Femur (tissue), 1 donor: ENCODE measurements at places on chromosomes 5 and 9.
A peak's percentile ranks its signal among the peaks of the same experiment; 100 is the strongest.

GRCh38 chr9:71911908-71912335 is 483 bp downstream of the C9orf85 start:
- no peak for DNase-seq

DNA sequence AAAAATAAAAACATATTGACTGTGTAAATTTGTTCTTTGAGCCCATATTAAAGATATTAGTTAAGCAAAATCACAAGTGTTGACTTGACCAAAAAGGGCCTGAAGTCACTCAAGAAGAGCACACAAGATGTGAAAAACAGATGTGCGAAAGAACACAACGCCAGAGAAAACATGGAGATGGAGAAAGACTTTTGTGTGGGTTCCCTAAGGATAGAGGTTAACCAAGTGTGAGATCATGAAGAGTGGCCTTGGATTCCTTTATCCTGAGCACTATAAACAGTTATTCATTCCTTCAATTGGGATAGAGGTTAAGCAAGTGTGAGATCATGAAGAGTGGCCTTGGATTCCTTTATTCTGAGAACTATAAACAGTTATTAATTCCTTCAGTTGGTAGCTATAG is 361.8 kb downstream of the CDH18 start:
- no peak for DNase-seq

- no peak for DNase-seq
Measured at GRCh38 chr9:104319198-104319597, 184.9 kb upstream of the OR13F1 start.

DNA sequence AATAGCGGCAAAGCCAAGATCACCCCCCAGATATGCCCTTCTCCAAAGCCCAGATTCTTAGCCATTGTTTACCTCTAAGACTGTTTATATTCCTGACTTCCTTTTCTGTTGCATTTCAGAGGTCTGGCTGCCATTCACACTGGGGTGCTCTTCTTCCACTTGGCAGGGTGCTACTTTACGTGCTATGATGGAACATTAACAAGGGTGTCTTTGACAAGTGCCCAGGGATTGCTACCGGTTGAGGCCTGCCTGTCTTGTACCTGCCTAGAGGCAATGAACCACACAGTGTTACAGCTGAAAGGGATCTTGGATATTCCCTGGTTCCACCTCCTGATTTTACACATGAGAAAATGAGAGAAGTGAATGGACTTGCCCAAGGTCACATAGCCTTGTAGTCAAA is 352.1 kb upstream of the KIF2A start:
- no peak for DNase-seq

DNA sequence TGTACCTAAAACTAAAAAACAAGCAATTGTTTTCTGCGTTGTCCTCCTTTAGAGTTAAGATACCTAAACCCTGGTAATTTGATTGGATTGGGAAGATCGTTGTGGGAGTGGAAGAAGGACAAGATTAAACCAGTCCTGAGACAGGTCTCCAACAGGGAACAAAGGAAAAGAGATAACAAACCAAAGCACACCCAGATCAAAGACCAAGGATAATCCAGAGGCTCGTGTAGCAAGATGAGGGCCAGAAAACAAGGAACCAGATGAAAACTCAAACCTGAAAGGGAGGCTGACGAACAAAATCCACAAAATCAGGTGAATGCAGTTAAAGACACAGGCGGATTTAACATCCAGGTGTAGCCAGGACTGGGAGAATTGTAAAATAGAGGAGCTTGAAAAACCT is 618.1 kb downstream of the SLCO4C1 start:
- DNase-seq: no peak

GRCh38 chr9:117782931-117783788 is 79.0 kb downstream of the TLR4 start:
- DNase-seq: peak; percentile 84

GRCh38 chr5:168106008-168106761 is 185.3 kb upstream of the WWC1 start:
- no peak for DNase-seq

DNA sequence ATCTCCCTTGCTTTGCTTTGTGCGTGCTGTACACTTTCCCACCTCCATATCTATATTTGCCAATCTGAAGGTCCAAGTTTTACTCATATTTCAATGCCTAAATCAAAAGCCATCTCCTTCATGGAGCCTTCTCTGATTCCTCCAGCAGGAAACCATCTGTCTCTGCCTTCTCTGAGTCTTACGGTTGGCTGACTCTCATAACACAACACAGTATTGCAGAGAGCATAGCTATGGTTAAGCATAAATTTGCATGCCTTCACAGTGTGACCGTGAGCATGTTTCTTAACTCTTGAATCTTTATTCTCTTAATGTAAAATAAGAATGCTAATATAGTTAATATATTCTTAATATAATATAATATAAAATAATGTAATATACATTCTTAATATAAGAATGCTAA is 136.8 kb upstream of the PPP2R2B start:
- DNase-seq: no peak

GRCh38 chr9:129458663-129459546 is 162.0 kb downstream of the C9orf50 start:
- peak; percentile 83 for DNase-seq

- DNase-seq: no peak
Measured at GRCh38 chr5:6868171-6868570, 154.9 kb downstream of the TENT4A start.

DNA sequence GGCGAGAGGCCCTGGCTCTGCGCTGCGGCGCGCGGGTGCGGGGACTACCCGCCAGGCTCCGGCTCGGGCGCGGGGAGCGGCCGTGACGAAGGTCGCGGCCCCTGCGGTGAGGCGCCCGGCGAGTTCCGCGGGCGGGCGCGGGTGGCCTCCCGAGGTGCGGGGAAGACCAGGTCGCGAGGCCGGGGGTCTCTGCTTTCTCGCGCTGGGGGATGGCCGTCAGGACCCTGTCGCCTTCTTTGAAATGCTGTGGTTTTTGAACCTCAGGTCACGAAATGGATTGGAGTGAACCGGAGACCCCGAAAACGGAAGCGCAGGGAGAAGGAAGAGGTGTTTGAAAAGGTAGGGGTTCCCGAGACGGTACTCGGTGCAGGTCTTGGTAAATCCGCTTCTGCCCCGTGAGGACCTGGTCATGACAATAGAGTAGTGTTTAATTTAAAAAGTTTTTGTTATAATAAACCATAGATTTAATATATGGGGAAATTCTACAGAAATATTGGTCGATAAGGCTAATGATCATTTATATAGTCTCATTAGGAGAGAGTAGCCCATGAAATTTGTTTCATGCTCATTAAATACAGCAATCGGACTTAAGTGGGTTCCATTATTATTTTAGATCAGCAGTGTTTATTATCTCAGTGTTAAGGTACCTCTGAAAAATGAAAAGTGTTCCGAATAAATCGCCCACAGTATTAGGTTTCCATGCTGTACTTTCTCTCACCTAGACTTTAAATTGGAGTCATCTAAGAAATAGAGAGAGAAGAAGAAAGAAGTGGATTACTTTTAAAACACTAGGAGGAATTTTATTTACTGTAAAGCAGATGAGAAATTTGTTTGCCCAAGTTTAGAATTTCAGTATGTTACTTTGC is 279.0 kb downstream of the AOPEP start:
- DNase-seq: no peak

DNA sequence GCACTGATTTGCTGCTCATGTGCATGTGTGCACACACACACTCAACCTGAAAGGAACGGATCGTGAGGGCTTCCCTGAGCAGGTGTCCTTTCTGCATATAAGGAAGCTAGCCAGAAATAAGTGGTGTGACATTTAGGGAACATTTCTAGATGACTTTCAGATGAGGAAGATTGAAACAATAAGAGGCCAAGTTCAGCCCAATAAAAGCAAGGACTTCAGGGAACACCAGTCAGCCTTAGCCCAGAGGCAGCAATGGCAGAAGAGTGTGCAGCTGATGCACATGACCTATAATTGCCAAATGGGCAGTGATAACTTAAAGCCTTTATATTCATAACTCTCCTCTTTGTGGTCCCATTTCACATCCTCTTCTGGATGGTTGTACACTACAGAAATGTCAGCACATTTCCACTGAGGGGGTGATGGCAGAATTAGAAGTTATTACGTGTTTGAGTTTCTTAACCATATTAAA is 255.5 kb downstream of the TRIM32 start:
- DNase-seq: no peak

GRCh38 chr5:175681045-175681967 is 23.4 kb downstream of the HRH2 start:
- no peak for DNase-seq

- DNase-seq: no peak
Measured at GRCh38 chr5:141717043-141717442, 35.0 kb upstream of the ARAP3 start.

DNA sequence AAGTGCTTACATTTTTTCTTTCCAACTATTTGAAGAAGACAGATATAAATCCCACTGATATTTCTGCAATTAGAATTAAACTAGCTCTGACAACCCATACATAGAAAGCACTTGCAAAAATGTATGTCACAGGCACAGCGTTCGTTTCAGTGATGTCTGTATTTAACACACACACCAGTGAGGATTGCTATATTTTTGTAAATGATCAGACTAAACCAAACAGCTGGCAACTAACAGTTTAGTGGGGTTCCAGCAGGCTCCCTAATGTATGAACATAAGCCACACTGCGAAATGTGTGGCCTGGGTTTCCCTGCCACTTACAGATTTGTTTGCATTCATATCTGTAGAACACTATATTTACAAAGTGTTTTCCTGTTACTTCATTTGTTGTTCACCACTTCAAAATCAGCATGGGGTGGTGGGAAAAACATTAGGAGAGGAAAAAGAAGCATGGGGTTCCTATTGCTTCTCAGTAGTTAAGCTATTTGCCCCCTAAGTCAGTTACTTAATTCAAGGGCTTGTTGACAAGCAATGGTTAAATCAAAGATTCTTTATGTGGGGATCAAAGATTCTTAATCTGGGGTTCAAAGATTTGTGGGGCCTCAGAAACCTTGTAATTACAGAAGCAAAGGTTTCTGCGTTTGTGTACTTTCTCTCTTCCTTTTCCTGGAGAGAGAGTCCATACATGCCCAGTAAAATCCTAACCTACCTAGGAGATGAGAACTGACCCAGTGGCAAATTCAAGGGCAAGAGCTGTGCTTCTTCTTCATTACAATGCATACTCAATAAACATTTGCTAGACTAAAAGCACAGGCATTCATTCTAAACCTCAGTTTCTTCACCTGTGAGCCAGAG is 27.1 kb downstream of the ZNF608 start:
- no peak for DNase-seq

DNA sequence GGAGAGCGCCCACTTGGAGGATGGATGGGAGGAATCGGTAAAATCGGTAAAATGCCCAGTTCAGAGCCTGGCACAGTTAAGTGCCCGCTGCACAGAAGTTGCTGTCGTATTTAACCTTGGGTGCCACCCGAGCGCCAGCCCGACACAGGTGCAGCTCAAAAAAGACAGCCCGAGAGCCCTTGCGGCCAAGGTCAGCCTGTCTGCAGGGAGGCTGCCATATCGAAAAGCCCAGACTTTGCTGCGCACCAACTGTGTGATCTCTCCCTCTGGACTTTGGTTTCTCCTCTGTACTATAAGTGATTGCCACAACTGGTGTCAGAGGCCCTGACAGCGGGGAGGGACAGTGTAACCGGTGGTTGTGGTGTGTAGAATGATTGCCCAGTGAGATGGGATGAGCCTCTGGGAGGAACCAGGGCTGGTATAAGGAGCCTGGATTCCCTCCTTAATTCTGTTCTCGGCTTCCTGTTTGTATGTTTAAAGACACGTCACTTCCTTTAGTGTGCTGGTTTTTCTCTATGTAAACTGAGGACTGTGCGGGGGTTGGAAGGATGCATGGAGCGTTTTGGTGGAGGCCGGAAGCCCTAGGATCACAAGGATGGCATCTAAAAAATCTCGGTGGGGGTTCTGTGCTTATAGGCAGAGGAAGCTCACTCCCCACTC is 792 bp downstream of the NTMT1 start:
- peak; percentile 49 for DNase-seq

DNA sequence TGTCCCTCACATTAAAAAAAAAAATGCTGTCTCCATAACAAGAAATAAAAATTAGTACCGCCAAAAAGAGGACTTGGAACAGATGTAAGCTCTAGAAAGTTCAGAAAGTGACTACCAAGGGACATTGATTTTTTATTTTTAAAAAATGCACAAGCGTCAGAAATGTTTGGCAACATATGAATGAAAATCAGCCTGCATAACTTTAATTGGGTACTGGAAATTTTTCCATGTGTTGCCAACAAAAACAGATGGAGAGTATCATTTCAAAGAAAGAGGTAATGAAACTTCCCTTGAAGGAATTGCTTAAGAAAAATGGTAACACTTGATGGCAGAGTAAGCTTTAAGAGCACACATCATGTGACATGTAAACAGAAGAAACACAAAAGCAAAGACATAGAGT is 47.2 kb downstream of the OR2K2 start:
- no peak for DNase-seq

GRCh38 chr9:28177925-28178324 is 604.6 kb upstream of the C9orf72 start:
- DNase-seq: no peak
